Retinal pigment epithelial cell (primary cell): ENCODE measurements at places on chromosomes 12 and 14.

GRCh38 chr14:52108823-52109222, 40.0 kb upstream of the NID2 start:
- DNase-seq, result no peak

- DNase-seq, result no peak
Observed at GRCh38 chr12:10747730-10748129, 24.6 kb upstream of the YBX3 start.

- peak; percentile 40 for DNase-seq
Observed at GRCh38 chr14:105473677-105474482, 741 bp upstream of the CRIP2 start.

- peak; percentile 85 for DNase-seq
Observed at GRCh38 chr14:61620130-61620946, 75.0 kb upstream of the HIF1A start.

- DNase-seq, result no peak
Observed at GRCh38 chr12:44206045-44206444, 370.2 kb downstream of the TMEM117 start.

GRCh38 chr12:42187799-42188198, 43.1 kb upstream of the GXYLT1 start:
- DNase-seq, result no peak

GRCh38 chr12:113109872-113110599, 25.5 kb downstream of the RASAL1 start:
- no peak for DNase-seq

- no peak for DNase-seq
Observed at GRCh38 chr12:25417071-25417470, 136.0 kb downstream of the LMNTD1 start.

- DNase-seq, result no peak
Observed at GRCh38 chr12:92357584-92358261, 212.1 kb upstream of the BTG1 start.

- DNase-seq, result no peak
Observed at GRCh38 chr14:72535485-72535884, 358.4 kb downstream of the DPF3 start.

DNA sequence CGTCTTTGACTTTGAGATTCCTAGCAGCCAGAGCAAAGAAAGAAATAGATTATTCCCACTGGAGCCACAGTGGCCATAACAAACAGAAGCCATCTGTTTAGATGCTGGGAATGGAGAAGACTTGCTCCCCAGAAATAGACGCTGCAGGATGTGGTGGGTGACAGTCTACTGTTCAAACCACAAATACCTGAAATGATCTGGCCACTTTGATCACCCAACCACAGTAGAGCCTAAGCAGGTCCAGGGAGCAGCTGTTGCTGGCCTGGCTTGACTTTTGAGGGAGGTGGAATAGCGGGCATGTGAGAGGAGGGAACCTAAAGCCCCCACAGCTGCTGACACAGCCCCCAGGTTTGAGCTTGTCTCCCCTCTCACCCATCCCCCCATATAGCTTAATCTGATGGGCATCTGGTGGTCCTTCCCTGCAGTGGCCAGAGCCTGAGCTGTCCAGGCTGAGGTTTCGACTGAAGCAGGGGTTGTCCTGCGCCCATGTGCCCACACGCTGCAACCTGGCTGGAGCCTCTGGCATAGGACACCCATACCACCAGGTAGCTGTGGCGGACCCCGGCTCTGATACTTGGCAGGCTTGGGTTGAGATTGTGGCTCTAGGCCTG, 38.7 kb downstream of the SH2B3 start:
- DNase-seq, result no peak

DNA sequence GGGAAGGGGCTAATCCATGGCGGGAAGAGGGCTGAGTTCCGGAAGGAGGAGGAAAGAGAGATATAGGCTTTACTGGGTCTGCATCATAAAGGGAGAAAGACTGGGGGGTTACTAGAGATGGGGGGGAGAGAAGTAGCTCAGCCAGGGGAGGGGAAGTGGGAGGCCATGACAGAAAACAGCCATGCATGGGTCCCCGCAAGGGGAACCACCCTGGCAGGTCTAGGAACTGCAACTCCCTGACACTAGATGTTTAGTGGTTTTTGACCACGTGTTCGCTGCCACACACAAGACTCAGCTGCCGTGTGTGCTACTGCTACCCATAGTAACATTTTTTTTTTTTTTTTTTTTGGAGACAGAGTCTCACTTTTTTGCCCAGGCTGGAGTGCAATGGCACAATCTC, 145.0 kb downstream of the RIMBP2 start:
- no peak for DNase-seq

- DNase-seq, result no peak
Observed at GRCh38 chr14:93857081-93857480, 68.8 kb upstream of the PRIMA1 start.

DNA sequence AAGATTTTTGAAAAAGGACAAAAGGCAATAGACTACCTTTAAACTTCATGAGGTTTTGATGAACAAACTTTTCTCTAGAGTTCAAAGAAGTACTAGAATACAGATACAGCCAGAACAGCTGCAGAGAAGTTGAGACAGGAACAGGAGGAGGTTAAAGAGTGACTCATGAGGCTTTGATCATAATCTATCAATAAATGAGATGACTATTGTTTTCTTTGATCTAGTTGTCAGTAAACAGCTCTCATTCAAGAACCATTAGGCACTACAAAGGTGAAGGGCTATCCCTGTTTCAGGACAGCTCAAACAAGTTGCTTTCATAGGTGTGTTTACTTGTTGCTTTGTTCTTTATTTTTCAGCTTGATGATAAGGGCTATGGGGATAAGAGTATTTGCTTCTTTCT, 2.4 kb downstream of the WASHC3 start:
- DNase-seq, result no peak

- no peak for DNase-seq
Observed at GRCh38 chr14:69803753-69804152, 6.7 kb upstream of the SLC10A1 start.

GRCh38 chr14:61644834-61645233, 50.5 kb upstream of the HIF1A start:
- DNase-seq, result no peak

- no peak for DNase-seq
Observed at GRCh38 chr12:75852143-75852542, 179.4 kb downstream of the PHLDA1 start.

GRCh38 chr14:56759094-56759493, 51.2 kb downstream of the OTX2 start:
- no peak for DNase-seq

DNA sequence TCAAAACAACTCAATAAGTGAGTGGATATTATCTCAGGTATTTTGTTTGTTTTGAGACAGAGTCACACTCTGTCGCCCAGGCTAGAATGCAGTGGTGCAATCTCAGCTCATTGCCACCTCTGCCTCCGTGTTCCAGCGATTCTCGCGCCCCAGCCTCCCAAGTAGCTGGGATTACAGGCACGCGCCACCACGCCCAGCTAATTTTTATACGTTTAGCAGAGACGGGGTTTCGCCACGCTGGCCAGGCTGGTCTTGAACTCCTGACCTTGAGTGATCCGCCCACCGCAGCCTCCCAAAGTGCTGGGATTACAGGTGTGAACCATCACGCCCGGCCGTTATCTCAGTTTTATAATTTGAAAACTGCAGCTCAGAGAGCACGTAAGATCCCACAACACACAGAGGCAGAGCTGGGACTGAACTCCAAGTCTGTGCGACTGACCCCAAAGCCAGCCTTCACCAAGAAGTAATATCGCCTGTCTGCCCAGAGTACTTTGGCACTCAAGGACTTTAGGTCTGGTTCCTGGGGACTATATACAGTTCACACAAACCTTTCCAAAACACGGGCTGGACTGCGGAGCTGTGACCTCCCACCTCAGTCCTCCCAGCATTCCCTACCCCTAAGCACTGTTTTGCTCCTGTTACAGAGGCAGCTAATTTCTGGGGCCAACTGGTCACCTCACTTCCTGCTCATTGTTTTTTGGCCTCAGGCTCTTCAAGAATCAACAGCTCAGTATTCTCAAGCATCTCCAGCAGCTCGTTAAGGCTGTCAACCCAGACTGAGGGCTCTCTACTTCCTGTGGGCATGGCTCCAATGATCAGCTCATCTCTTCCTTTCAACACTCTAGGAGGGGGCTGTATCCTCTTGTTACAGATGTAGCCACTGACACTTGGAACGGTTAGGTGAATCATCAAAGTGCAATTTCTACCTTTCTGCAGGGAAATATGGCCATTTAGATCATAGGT, 22.5 kb downstream of the TESC start:
- no peak for DNase-seq

DNA sequence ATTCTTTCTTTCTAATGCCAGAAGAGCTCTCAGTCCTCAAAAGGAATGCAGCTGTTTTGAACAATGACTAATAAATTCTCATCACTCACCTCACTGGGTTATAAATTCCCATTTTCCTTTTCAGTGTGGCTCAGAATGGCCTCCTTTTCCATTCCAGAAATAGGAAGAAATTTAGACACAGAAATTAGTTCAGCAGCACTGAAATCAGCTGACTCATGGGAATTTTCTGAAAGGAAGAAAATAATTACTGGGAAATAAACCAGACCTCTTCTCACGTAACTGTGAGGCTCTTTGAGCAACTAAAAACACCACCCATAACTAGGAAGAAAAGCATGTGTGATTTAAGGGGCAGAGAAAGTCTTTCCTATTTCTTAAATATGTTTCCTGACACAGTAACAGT, 23.8 kb downstream of the CD163 start:
- DNase-seq, result no peak

- peak; percentile 81 for DNase-seq
Observed at GRCh38 chr14:34665785-34666435, 36.0 kb upstream of the SNX6 start.

DNA sequence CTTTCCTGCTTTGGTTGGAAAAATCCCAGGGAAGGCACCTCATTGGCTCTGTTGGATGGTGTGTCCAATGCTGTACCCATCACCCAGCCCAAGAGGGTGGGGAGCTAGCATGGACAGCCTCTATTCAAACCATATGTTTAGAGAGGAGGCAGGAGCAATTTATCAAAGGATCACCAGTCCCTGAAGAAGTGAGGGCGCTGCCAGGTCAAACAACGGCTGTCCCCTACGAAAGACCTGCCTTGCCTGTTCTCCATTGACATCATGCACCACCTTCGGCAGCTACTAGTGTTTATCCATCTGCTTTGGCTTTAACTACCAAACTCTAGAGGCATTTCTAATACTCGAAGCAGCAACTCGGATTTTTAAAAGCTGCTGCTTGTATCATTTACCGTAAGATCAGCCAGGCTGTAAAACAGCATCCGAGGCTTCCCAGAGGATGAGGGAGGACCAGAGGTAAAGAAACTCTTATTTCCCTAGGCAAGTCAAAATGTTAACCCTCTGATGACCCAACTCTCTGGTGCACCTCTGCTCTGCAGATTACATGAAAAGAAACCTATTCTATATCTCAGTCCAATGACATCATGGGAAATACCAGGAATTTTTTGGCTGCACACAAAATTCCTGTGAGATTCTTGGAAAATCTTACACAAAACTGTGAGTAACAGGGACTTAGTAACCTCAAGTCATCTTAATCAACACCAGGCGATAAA, 720.9 kb upstream of the TBX3 start:
- peak; percentile 75 for DNase-seq

DNA sequence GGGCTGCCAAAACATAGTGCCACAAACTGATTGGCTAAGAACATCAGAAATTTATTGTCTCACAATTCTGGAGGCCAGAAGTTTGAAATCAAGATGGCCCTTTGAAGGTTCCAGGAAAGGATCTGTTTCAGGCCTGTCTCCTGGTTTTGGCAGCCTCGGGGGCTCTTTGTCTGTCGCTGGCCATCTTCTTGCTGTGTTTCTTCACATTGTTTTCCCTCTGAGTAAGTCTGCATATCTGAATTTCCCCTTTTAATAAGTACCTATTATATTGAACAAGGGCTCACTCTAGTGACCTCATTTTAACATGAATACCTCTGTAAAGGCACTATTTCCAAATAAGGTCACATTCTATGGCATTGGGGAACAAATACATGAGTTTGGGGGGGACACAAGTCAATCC, 467.1 kb upstream of the MGAT4C start:
- DNase-seq, result no peak

- DNase-seq, result no peak
Observed at GRCh38 chr14:76901171-76902055, 75.2 kb downstream of the LRRC74A start.

- no peak for DNase-seq
Observed at GRCh38 chr12:68529466-68529865, 81.2 kb upstream of the RAP1B start.

DNA sequence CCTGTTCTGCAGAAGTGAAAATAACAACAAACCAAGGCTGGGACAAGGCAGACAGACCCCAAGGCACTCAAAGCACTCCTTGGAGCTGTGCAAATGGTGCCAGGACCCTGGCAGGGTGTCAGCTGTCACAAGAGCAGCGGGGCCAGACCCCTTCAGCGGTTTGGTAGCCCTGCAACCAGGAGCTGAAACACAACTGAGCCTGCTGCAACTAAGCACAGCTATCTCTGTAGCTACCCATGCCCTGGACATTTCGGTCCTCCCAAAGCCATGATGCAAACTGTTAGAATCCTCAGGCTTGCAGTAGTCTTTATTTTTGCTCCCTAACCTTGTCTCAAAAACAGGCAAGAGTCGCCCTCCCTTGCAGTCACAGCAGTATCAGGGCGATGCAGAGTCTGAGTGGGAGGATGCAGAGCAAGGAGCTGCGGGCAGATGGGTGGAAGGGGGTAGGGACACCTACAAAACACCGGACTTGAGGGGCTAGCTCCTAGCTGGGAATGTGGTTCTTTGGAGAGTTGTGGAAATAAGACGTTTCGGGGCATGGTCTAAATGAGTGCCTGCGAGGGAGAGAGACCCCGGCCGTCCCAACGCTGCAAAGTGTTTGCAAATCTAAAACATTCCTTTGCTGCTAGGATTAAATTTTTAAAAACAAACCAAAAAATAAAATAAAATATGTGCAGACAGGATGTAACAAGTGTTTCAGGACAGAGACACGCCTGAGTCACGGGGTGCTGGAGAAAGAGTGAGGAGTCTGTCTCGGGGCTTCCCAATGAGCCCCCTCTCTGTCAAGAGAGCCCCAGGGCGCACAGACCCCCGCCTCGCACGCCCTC, 1.0 kb downstream of the NUAK1 start:
- no peak for DNase-seq

GRCh38 chr14:88232771-88233170, 90.3 kb downstream of the KCNK10 start:
- DNase-seq, result no peak

- DNase-seq, result no peak
Observed at GRCh38 chr12:7142809-7143465, 12.8 kb downstream of the CLSTN3 start.

DNA sequence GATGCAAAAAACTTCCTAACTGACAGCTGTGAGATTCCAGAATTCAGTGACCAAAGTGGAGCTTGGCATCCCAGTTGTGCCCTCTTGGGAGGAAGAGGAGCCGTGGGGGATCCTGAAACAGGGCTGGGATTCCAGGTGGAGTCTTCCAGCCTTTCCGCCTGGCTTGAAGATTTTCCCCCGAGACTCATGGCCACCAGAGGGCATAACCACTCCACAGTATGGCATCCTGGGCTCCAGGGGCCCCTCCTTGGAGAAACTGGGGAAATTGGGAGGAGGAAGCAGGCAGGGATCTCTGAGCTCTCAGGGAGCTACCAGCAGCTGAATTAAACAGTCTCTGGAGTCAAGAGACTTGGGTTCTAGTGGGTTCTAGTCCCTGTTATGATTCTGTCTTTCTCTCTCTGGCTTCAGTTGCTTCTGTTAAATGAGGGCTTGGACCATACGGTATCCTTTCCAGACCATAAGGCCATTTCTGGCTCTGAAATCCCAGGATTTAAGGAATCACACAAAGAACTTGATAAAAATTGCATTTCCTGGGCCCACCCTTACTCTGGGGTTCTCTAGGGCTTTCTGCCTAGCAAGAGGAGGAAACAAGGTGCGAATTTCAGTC, 2.6 kb upstream of the TAMALIN start:
- no peak for DNase-seq

GRCh38 chr14:102878174-102878969, 44.1 kb upstream of the AMN start:
- no peak for DNase-seq

GRCh38 chr14:68538639-68539038, 254.2 kb downstream of the ZFP36L1 start:
- DNase-seq, result no peak
